ENCODE measurements at places on chromosomes 1 and 21. TPM values are rescaled to one million over a fixed set of nuclear protein-coding genes. Genes with fewer than 3 reads are reported as not detected.

Gene DNAH14
- total RNA-seq = 3.5 TPM

Gene NHLH1
- not detected for total RNA-seq

Gene ESRRG
- total RNA-seq = not detected

Gene TSPAN2
- total RNA-seq = 0.87 TPM

Gene GSTM3
- 42.9 TPM for total RNA-seq

Gene FCRL6
- not detected for total RNA-seq

GRCh38 chr1:28915031-28915895 lies 894 bp downstream of the EPB41 start:
- peak; percentile 40 for DNase-seq

- DNase-seq = no peak
Observed at GRCh38 chr21:44449473-44450363, 5.6 kb upstream of the LRRC3 start.

DNA sequence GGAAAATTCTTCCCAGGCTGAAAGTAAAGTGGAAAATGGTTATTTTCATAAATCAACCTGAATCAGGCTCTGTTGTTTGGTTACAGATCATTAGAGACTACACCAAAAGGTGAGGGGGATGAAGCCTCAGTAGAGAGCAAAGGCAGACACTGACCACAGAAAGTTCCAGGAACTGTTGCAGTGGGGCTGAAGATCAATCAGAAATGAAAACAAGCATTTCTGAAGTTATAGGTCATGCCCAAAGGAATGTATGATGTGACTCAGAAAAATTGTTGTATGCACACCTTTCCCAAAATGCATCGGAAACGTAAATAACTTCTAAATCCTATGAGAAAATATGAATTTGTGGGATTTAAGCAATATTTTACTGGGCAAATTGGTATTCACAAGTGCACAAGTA lies 63.3 kb downstream of the FYB2 start:
- DNase-seq = no peak

GRCh38 chr1:17248781-17249180 lies at the start of gene PADI3:
Gene PADI3 (plus strand): TSS chr1:17249098. CDS start chr1:17249138, 40 bp downstream.
- DNase-seq = no peak

DNA sequence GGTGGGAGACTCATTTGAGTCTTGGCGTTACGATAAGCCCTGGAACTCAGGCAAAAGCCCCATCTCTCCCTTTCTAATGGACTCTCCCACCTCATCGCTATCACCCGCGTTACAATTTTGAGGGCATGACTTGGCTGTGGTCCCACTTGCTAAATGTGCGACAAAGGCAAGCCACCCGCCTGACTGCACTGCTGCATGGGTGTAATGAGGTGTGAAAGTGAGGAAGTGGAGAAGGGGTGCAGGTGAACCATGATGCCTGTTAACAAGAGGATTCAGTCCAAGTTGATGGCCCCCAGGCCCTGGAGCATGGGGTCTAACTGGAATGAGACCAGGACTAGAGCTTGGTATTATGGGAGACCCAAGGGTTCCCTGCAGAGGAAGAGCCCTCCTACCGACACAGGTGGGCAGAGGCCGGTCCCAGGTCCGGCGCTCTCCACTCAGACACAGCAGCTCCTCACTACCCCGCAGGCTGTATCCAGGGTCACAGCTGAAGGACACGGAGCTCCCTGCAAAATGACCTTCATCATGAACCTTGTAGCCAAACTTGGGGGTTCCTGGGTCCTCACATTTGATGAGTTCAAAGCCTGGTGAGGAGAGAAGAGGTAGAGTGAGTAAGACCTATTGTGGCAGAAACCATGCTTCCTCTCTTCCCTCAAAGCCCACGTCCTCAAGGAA lies 165.4 kb upstream of the HMGB4 start:
- no peak for DNase-seq

DNA sequence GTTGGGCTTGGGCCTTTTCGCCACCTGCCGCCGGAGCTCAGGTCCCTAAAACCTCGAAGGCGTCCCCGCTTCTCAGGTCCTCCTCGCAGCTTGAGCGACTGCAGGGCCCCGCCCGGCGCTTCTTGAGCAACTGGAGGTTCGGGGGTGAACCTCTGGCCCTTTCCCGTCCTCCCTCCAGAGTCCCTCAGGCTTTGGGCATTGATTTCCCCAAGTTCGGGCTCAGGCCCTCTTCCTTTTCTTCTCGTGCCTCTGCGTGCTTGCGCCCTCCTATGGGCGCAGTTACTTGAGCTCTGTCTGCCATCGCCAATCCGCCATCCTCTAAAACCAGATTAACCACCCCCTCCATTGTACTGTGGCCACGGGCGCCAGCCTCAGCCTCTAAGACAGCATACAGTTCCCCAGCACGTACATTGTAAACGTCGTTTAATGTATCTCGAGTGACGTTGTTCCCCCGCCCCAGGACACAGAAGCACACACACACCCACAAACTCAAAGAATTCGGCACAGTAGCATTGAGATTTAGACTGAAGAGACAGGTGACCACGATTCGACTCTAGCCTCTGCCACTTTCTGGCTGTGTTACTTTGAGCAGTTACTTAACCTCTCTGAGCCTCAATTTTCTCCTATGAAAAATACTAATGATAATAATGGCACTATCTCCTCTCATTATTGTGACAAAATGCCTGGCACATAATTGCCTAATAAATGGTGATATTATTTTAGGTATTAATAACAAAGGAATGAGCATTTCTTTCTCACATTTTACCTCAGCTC lies 22.6 kb downstream of the BTG2 start:
- DNase-seq = peak; percentile 65

GRCh38 chr21:15138490-15138889 lies 73.7 kb upstream of the NRIP1 start:
- DNase-seq = no peak

- DNase-seq = no peak
Observed at GRCh38 chr1:3557366-3557765, 53.9 kb downstream of the MEGF6 start.

DNA sequence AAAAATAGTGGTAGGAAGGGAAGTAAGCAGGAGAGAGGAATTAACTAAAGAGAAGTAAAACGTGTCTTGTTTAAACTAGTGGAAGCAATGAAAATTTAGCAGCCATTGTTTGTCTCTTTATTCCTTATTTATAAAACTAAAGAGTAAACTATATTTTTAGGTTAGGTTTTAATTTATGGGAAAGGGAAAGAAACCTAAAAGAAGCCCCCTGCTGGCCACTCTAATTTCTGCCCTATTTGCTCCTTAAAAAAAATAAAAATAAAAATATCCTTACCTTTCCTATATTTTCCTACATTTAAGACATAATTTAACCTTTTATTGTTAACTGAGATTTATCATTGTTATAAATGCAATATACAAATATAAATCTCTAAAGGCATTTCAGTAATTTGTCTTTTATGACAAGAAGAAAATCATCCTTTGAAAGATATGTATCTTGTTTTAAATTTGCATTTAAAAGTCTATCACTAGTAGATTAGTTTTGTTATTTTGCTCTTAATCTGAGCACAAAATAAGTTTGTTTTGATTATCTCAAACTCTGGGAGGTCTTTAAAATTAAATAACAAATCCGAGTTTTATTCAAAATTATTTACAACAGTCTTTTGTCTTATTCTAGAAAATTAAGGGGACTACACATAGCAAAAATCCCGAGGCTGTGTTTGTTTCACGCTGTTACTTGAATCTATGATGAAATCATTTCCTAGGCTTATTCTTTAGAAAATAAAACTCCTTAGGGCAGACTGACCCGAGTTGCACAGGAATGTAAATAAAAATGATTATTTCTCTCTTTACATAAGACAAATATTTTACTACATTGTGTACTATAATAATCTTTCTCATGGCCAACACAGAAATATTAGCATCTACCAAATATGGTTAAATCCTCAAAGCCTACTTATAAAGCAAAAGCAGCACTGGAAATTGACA lies 201.7 kb downstream of the NRIP1 start:
- peak; percentile 48 for DNase-seq

DNA sequence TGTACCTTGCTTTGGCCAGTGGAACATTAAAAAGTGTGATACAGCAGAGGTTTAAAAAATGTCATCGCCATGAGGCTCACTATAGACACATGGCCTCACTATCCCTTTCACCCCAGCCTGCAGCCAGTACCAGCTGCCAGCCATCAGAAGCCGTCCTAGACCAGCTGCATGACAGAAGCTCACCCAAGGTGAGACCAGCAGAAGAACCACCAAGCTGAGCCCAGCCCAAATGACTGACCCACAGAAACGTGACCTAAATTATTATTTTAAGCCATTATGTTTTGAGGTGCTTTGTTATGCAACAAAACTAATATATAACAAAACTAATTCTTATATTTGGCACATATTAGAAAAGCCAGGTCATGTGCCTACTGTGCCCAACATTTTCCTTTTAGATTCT lies 91.1 kb downstream of the KCNN3 start:
- no peak for DNase-seq

DNA sequence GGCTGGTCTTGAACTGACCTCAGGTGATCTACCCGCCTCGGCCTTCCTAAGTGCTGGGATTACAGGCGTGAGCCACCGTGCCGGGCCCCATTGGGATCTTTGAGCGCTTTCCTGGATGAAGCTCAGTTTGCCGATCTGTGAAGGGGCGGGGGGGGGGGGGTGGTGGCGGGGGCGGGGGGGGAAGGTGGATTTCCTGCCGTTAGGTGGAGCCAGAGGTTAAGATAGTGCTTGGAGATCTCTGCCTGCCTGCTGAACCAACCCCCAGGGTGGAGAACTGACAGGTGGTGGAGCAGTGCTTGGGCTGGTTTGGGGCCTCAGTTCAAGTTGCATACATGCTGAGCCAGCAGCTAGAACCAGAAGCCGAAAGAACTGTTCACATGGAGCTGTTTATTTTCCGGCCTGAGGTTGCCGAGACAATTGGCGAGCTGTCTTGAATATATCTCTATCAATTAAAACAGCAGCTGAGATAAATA lies 1.7 kb downstream of the TMCC2 start:
- peak; percentile 33 for DNase-seq

DNA sequence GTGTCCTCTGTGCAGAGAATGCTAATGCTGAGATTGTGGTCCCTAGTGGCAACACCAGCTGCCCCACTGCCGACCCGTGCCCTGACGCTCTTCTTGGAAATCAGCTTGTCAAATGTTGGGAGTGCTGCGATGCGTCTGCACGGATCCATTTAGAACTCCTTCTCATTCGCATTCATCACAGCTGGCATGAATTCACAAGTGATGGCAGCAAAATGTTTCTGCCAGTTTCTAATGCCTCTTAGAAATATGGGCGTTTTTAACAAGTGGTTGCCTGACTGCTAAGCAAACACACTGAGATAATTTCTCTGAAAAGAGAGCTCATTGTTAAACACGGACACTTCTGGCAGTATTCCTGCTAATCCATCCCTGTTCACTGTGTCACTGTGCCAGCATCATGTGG lies 131.9 kb upstream of the KCNJ6 start:
- DNase-seq = no peak

GRCh38 chr1:19750101-19750881 lies 49.4 kb downstream of the TMCO4 start:
- no peak for DNase-seq

GRCh38 chr1:155166051-155166470 lies 7.0 kb downstream of the KRTCAP2 start:
- DNase-seq = no peak
